ENCODE measurements at places on chromosomes 11 and 22.
A peak's percentile ranks its signal among the peaks of the same experiment; 100 is the strongest.

DNA sequence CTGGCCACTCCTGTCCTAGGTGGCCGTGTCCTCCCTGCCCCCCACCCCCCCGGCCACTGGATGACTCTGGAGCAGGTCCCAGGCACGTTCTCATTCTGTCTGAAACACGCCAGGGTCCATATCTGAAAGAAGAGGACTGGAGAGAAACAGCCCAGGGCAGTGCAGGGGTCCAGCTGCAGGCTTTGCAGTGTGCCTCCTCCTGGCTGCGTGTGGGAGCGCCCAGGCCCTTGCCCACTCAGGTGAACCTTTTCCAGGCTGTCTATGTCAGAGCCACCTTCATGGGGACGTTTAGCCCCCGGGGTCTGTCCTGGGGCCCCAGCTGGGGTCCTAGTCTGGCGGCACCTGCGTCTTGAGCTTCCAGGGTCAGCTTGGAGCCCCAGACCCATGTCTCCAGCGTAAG is 15.6 kb downstream of the GRAMD4 start:
- DNase-seq = no peak

DNA sequence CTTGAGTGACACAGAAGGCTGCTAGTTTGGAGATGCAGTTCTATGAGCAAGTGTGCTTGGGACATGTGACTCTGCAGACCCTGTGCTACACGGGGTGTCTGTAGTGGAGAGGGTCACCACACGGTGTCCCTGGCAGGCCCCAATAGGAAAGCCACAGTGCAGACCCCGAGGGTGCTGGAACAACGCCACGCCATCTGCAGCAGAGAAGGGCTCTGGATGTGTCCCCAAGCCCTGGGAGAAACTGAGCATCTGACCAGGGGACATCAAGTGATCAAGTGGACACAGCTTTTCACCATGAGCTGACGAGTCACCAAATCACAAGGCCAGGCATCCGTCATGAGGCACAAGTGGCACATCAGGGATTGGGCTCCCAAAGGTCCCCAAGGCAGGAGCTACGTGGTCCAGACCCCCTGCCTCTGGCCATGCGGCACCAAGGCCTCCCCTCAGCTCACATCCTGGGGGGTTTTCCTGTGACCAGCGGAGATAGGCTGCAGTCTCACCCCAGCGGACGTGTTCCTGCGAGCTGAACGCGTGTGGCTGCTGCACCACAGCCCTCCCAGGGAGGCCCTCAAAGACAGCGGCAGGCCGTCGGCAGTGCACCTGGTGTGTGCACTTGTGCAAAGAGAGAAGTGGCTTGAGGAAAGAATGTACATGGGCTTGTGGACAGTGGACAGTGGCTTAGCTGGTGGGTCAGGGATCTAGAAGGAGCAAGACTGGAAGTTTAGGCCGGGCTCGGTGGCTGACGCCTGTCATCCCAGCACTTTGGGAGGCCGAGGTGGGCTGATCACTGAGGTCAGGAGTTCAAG is 96.7 kb downstream of the RPS6KA4 start:
- DNase-seq = no peak

GRCh38 chr11:128841461-128842072 is 25.5 kb downstream of the KCNJ1 start:
- DNase-seq = no peak

GRCh38 chr22:19178065-19178656 is 375 bp downstream of the SLC25A1 start:
- DNase-seq = peak; percentile 20

- DNase-seq = peak; percentile 35
Observed at GRCh38 chr11:122696662-122697061, 41.1 kb downstream of the UBASH3B start.
